ENCODE measurements at places on chromosomes 11 and 22.

DNA sequence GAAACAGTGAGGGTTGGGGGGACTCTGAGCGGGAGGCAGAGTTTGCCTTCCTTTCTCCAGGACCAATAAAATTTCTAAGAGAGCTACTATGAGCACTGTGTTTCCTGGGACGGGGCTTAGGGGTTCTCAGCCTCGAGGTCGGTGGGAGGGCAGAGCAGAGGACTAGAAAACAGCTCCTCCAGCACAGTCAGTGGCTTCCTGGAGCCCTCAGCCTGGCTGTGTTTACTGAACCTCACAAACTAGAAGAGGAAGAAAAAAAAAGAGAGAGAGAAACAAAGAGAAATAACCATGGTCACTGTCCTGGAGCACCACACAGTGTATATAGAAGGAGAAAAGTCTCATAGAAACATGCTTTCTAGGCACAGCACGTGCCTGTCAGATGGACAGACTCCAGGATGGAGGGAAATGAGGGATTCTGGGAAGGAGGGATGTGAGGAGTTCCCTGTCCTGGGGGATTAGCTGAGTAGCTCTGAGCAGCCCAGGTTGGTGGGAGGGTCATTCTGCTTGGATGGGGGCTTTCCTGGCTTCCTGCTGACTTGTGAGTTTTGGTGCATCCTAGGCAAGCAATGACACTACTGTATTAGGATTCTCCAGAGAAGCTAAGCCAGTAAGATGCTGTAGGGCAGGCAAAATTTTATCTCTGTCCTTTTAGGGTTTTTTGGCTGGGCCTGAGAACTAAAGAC, 3.1 kb downstream of the GSTP1 start:
- DNase-seq, result no peak

DNA sequence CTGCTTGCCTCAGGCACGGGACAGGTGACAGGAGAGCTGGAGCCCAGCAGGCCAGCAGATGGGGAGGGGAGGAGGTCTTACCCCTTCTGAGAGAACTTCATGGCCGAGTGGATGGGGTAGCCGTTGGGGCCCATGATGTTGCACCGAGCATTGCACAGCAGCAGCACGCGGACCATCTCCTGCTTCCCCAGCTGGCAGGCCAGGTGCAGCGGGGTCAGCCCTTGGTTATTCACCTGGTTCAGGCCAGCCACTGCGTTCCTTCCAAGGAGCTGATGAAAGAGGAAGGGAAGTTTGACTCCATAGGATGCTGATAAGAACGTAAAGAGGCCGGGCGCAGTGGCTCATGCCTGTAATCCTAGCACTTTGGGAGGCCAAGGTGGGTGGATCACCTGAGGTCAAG, 29.4 kb upstream of the BAIAP2L2 start:
- DNase-seq, result no peak

DNA sequence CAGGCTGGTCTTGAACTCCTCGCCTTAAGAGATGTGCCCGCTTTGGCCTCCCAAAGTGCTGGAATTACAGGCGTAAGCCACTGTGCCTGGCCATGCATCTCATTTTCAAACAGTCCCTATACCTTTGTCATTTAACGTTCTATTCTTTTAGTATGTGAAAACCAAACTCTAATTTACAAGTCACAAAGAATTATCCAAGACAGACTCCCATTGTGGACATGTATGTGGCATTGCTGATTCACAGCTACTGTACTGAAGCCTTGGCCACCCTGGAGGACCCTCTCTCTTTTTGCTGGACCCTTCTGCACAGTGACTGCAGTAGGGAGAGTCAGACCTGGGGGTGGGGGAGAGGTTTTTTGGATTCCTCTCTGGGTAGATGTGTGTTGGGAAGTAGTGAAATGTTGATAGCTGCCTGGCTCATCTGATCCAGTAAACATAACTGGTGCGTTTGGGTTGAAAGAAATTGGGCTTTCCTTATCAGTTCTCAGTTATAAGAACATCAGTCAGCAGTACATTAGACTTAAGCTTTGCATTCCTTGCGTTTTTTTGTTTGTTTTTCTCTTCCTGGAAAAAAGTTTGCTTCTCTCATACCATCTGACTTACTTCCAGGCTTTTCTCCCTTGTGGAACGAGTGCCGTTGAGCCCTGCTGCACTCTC, 65.9 kb downstream of the MED15 start:
- DNase-seq, result no peak

GRCh38 chr11:43825217-43825816, 55.3 kb upstream of the ALKBH3 start:
- DNase-seq, result no peak

DNA sequence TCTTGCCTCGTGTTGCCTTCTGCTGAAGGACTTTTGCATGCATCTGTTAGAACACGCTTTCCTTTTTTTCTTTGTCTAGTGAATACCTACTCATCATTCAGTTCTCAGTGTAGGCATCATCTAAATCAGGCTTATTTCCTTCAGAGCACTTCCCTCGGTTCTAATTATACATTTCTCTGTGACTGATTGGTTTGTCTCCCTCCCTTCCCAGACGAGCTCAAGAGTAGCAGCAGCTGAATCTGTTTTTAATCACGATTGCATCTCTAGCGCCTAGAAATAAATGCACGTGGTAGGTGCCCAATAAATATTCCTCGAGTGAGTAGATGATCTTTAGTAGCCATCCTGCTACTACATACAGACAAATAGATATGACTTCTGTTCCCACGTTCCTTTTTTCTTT, 6.3 kb downstream of the CEP164 start:
- DNase-seq, result no peak

GRCh38 chr11:32426192-32426591, 9.1 kb downstream of the WT1 start:
- no peak for DNase-seq

DNA sequence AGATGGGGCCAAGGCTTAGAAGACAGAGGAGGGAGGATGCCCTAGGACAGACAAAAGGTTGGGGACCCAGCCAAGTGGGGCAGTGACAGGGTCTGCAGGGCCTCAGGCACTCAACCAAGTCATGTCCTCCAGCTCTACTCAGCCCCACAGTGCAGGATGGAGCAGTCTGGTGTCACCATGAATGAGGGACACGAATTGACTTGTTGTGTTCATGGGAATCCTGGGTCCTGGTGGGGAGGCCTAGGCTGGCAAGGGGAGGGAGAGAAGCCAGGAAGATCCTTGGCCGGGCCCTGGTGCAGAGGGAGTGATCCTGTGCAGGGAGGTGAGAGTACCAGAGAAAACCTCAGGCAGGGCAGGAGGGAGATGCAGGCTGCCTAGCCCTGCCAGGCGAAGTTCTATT, 12.0 kb downstream of the P2RY6 start:
- DNase-seq, result no peak

DNA sequence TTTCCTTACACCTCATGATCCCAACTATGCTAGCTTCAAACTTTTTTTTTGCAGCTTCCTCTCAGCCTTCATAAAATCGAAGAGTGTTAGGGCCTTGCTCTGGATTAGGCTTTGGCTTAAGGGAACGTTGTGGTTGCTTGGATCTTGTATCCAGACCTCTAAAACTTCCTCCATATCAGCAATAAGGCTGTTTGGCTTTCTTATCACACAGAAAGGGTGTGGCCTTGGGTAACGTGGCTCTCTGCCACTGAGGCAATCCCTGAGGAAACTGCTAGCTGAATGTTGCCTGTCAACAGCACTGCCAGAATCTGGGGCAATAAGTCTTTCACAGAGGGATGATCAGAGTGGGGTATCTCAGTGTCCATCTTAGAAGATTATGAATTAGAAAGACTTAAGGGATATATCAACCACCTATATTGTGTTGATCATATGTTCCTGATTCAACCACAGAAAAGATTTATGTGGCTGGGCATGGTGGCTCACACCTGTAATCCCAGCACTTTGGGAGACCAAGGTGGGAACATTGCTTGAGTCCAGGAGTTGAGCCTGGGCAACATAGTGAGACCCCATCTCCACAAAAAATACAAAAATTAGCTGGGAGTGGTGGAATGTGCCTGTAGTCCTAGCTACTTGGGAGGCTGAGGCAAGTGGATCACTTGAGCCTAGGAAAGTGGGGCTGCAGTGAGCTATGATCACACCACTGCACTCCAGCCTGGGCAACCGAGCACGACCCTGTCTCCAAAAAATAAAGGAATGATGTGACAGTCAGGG, 12.5 kb upstream of the CUL5 start:
- no peak for DNase-seq

DNA sequence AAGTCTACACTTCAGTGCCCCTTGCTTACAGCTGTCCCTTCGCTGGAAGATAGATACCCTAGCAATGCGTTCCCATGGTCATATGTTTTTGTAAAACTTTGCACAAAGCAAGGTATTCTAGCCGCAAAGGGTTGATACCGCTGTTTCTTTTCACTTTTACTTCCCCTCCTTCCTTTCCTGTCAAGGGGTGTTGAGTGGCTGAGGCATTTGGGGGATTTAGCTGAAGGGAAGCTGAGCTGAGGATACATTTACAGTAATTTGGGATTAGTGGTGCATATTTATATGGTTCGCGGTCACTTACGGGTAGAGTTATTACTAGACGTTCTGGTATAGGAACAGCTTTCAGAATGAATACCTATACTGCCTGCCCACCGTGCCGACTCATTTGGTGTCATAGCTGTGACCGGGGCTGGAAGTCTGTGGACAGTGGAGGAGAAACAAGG, 86.9 kb upstream of the WNT11 start:
- no peak for DNase-seq

GRCh38 chr22:22520667-22521602, 865 bp upstream of the ZNF280A start:
- DNase-seq, result no peak

DNA sequence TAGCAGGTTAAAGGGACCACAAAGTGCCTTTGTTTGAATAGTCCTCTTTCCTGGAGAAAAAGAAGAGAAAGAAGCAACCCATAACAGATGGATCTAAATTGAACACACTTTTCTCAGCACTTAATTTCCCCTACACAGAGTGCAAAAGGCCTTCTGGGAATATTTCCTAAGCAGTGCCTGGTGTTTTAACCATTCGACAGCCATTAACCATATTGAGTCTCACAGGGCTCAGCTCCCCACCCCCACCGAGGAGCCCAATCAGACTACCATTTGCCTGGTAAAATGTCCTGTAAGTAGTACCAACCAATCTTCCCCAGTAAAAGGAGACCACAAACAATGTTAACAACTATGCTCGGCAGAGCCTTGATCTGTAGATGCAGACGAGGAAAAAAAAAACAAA, 40.7 kb upstream of the SLC6A5 start:
- no peak for DNase-seq

All from AG04449 (cell line).